GM12891 (cell line): ENCODE measurements at places on chromosomes 2 and 18.

- no peak for DNase-seq
Measured at GRCh38 chr2:60794271-60794863, 38.3 kb downstream of the PAPOLG start.

DNA sequence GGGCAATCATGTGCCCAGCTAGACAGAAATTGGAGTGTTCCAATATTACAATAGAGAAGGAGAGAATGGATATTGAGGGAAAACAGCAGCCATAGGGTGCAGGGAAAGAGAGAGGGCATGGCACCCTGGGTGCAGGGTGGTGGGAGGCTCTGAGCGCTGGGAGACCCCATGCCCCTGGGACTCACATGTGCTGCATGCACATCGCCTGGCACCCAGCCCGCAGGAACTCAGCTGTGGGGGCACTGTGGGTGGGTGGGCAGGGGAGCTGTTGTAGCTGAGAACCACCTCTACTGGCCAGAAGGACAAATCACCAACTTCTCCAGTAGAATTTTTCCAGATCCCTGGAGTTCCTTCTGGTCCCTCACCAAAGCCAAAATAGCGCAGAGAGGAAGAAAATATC, 7.2 kb upstream of the NEURL3 start:
- no peak for DNase-seq

DNA sequence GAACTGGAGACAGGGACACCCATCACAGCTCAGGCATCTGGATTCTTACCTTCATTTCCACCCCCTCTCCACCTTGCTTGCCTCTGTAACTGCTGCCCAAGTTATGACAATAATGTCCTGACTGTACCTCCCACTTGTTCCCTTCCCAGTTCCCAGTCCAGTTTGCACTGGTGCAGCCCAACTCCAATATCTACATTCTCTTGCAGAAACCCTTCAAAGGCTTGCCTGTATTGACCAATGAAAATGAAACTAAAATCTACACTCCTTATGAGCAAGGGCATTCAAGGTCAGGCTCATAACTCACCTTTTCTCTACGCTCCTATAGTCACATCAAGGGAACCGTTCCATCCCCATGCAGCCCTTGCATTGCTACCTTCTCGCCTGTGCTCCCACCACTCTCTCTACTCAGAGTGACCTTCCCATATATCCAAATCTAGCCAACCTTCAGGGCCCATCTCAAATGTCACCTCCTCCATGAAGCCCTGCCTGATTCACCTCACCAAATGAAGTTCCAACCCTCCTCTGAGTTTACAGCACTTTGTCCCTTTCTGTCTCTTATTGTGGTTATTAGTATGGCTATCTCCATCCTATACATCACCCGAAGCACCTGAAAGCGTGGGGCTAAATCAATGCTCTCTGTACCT, 219.0 kb downstream of the ALPK2 start:
- no peak for DNase-seq

- no peak for DNase-seq
Measured at GRCh38 chr2:145220496-145220895, 700.6 kb upstream of the ZEB2 start.

DNA sequence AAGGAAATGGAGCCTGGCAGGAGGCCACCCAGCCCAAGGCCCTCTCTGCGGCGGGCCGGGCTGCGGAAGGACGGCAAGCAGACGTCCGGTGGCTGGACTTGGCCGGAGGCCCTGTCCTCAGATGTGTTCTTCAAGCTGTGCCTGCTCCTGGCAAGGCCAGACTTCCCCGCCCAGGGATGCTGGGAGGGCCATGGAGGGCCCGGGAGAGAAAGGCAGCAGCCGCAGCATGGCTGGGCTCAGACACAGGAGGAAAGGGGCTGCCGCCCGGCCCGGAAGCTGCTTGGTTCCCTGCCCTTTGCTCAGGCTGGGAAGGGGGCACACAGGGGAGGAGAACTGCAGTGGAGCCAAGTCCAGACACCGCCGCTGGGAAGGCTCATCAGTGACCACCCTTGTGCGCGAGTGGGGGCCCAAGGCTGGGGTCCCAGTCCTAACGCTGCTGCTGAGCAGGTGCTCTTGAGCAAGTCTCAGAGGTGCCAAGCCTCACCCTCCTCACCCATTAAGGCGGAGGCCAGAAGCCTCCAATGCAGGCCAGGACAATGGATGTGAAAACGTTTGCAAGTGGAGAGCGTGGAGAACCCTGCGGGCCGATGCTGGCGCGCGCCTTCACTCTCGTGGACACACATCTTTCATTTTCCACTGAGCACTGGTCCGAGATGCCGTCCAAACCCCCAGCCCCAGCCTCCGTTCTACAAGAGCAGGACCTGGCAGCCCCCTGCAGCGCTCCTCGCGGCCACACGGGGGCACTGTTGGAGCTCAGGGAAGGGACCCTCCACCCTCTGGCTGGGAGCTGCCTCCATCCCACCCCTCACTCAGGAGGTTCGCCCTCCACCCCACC, 7.9 kb downstream of the CROCC2 start:
- DNase-seq, result peak; percentile 87

GRCh38 chr2:85702172-85702571, 8.0 kb downstream of the GNLY start:
- DNase-seq, result no peak

- peak; percentile 44 for DNase-seq
Measured at GRCh38 chr2:37168217-37168981, 11.6 kb upstream of the EIF2AK2 start.

- DNase-seq, result no peak
Measured at GRCh38 chr2:120465701-120465988, 119.7 kb downstream of the INHBB start.

DNA sequence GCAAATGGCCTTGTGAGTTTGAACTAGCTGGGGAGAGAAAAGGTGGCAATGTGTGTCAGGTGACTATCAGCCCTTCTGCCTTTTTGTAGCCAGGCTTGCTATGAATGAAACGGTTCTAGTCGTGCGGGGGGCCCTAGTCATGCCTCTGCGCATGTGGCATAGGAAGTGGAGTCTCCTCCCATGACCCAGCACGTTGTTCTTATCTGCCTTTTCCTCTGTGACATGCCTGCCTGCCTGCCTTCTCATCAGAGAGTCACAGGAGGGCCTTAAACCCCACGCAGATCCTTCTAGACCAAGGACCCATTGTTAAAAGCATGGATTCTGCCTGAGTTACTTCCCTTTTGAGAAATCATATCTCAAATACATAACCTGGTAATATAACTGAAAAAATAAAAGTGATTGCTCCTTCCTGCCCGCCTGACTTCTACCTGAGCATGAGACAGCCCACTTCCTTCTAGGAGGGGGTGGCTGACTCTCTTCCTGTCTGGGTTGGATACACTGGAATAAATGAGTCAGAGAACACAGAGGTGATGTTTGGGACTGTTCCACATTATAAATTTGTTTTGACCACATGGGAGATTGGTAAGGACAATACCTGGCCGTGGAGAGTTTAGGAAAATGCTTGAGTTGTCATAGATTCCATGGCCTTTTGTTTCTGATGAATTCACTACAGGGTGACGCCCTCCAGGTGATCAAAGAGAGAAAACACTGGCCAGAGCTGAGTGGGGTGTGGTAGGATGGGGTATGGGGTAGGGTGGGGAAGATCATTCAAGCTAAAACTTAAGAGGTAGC, 49.8 kb downstream of the FBLN7 start:
- peak; percentile 56 for DNase-seq

DNA sequence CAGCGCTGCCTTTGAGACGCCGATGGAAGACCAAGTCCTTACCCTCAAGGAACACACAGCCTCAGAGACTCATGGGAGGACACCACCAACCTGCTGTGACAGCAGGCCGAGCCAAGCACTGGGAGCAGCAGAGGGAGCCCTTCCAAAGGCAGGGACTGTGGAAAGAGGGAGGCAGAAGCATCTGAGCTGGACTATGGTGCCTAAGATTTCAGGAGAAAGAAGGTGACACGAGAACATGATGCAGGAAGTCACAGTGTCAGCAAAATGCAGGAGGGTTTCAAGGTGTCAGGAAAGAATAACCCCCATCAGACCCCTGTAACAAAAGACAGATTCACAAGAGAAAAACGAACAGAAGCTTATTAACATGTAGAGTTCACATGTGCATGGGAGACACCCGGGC, 24.2 kb upstream of the COX7A2L start:
- no peak for DNase-seq

- DNase-seq, result no peak
Measured at GRCh38 chr2:28607730-28608499, 112.1 kb downstream of the PLB1 start.

DNA sequence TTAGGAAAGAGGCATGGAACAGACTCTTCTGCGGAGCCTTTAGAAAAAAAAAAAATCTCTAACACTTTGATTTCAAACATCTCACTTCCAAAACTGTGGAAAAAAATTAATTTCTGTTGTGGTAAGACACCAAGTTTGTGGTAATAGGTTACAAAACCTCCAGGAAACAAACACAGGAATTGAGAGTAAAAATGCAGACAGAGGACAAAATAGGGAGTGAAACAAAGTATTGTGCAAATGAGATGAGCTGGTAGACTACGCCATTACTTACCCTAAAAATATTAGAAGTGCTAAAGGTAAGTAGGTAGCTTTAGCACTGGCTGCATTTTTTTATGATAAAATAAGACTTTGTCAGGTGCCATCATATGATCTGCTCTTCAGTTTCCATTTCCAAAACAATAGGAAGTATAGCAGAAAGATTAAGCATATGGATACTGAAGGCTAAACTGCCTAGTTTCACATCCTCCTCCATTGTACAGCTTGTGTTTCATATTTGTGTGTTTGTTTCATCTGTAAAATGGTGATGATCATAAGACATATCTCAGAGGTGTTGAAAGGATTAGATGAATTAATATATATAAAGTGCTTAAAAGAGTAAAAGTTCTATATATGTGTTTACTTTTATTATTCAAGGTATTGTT, 309.2 kb downstream of the NR4A2 start:
- no peak for DNase-seq

- no peak for DNase-seq
Measured at GRCh38 chr2:176544557-176544956, 275.3 kb downstream of the MTX2 start.

DNA sequence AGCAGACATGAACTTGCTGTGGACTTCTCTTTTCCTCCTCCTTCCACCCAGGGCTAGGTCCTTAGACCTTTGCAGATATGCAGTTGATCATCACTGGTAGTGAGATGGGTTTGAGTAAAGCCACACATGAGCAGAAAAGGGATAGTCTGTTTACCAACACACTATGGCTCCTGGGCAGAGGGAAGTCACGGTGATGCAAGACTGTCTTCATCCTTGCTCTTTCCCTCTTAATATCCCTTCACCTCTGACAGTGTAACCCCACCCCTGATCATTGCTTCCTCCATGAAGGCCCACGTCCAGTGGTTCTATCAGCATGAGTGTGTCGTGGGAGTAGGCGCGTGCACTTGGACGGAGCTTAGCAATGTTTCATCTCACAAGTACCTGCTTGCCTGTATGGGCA, 188.7 kb downstream of the SMAD7 start:
- no peak for DNase-seq

DNA sequence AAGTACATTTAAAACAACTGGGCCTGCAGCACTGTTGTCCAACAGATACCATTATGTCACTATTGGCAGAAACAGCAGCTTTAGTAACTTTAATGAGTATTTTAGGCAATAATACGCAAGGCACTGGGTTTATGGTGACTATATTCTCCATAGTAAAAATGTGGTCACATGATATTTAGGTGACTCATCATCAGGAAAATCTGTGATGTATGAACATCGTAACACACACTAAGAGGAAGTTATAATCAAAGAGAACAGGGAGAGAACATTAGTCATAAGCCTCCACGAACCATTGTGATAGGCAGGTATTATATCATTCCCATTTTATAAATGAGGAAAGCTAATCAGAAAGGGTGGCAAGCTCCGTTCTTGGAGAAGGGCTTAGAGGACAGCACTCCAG, 36.9 kb downstream of the RAPH1 start:
- no peak for DNase-seq

DNA sequence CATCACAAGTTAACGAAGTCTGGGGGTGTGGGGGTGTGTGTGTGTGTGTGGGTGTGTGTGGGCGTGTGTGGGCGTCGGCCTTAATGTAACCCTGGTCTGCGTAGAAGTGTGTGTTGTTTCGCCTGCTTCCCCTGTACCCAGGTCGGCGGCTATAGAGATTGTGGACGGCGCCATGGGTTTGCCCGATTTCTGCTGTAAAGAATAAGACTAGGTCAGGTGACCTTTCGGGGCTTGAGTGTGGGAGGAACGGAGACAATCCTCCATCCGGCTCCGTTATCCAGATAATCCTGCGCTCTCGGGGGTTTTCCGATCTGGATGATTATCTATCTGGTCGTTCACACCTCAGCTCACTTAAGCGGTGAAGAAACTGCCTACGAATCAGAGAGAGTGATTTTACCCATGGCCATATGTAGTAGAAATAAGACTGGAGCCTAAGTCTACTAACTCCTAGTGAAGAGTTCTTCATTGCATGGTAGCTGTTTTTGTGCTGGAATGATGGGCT, 543 bp downstream of the HADHB start:
- DNase-seq, result no peak

- DNase-seq, result no peak
Measured at GRCh38 chr2:226256237-226256636, 543.4 kb downstream of the IRS1 start.

- DNase-seq, result no peak
Measured at GRCh38 chr2:32474381-32474780, 117.6 kb downstream of the BIRC6 start.

GRCh38 chr2:151217343-151217742, 44.3 kb downstream of the RBM43 start:
- DNase-seq, result no peak
